CD4-positive, alpha-beta T cell treated with Interleukin-15 for 4 hours (primary cell): ENCODE measurements at places on chromosomes 16 and 17.
A peak's percentile ranks its signal among the peaks of the same experiment; 100 is the strongest.

GRCh38 chr17:63930951-63931575 is 1.1 kb downstream of the CD79B start:
- DNase-seq: peak; percentile 53

DNA sequence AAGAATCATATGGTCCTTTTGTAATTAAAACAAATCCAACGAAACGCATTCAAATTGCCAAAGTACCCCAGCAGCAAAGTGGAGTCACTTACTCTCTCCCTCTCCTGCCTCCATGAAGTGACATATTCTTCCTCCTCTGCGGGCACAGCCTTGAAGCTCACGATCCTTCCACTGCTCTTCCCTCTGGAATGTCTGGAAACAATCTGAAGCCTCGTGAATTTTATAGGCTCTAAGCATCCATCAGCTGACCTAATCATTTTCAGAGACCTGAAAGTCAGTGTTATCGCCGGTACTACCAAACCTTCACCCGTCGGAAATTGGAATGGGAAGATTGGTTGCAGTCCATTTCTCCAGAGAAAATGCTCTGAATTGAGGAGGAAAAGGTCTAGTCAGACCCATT is 134.5 kb upstream of the FOXF1 start:
- DNase-seq: no peak

DNA sequence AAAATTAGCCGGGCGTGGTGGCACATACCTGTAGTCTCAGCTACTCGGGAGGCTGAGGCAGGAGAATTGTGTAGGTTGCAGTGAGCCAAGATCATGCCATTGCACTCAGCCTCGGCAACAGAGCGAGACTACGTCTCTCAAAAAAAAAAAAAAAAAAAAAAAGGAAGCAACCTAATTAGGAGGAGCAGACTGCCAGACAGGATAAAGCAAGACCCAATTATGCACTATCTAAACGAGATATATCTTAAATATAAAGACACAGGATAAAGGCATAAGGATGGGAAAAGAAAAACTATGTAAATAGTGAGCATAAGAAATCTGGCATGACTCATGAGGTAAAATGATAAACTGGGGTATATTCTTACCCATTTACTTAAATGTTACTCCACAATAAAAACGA is 4.9 kb downstream of the TXNDC11 start:
- DNase-seq: no peak

GRCh38 chr17:7835814-7836595 is 2.0 kb downstream of the KDM6B start:
- DNase-seq: no peak

DNA sequence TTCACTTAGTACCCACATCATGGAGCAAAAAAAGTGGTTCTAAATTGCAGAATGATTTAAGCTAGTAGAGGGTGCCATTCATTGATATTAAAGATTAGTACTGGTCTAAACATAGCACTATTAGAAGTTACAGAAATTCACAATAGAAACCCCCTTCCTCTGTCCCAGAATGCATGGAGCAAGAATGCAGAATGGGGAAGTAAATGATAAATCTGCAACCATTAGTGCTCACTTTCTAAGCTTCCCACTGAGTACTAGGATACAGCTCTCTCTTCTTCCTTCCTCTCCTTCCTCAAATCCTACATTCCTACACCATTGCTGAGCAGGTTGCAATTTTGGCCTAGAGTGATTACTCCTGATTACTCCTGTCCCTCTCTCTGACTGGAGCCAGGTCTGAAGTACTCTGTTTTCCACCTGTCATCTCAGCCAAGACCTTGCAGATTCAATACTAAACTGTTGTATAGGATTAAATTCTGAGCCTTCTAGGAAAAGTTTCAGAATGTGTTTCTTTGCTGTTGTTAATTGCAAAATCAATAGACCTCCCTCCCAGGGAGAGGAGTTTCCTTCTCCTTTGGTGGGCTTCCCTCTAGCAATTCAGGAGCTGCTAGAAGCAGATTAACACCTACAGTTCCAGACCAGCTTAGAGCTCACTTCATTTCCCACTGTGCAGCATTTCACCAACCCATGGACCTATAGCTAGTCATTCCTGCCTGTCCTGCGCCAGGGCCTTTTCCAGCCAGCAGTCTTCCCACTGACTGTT is 165.5 kb upstream of the TBX2 start:
- DNase-seq: no peak

DNA sequence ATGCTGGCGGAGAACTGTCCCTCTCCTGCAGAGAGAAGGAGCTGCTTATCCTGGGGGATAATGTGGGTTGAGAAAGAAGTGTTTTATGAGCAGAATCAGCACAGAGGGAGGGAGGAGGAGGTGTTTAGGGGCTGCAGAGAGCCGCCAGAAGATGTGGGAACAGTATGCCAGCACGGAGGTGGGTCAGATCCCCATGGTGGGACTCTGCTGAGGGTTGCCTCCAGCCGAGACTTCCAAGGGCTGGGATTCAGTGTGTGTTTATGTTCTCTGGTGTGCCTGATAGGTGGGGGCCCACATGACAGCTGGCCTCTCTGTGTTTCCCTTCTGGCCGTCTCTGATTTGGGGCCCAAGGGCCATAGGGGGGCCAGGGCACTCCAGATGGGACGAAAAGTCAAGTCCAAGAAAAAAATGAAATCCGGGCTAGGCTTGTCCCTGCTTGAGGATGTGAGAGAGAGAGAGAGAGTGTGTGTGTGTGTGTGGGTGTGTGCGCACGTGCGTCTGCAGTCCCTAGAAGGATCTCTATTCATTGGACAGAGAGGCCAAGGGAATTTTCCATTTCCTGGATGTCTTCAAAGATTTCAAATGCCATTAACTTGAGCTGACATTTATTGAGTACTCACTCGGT is 21.6 kb downstream of the PRKCB start:
- no peak for DNase-seq

GRCh38 chr17:78126895-78127238 is 1.7 kb downstream of the TMC6 start:
- no peak for DNase-seq
